ENCODE measurements at places on chromosomes 12 and 14.

GRCh38 chr12:45483571-45483970 is 245.9 kb upstream of the ARID2 start:
- no peak for DNase-seq
- no peaks in the 10 kb centered on the region for H3K27me3 ChIP-seq
- no peaks in the 10 kb centered on the region for H3K4me1 ChIP-seq
- H3K36me3 ChIP-seq, result no peaks in the 10 kb centered on the region
- no peak overlapping the region for H3K4me3 ChIP-seq

DNA sequence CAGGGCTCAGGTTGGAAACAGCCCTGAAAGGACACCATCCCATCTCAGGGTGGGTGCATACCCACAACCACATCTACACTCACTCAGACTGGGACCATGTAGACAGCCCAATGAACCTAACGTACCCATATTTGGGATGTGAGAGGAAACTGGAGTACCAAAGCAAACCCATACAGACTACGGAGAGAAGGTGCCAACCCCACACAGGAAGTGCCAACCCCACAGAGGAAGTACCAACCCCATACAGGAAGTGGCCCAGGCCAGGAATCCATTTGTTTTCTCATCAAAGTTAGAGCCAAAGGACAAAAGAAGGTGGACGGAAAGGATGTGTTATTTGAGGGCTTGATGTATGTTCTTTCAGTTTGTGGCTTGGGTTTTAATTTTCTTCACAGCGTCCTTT is 19.5 kb upstream of the SPIC start:
- peaks cover 5% of the 10 kb centered on the region for H3K36me3 ChIP-seq
- H3K4me1 ChIP-seq, result peaks cover 14% of the 10 kb centered on the region
- peak overlapping the region; percentile 82 for H3K27ac ChIP-seq

DNA sequence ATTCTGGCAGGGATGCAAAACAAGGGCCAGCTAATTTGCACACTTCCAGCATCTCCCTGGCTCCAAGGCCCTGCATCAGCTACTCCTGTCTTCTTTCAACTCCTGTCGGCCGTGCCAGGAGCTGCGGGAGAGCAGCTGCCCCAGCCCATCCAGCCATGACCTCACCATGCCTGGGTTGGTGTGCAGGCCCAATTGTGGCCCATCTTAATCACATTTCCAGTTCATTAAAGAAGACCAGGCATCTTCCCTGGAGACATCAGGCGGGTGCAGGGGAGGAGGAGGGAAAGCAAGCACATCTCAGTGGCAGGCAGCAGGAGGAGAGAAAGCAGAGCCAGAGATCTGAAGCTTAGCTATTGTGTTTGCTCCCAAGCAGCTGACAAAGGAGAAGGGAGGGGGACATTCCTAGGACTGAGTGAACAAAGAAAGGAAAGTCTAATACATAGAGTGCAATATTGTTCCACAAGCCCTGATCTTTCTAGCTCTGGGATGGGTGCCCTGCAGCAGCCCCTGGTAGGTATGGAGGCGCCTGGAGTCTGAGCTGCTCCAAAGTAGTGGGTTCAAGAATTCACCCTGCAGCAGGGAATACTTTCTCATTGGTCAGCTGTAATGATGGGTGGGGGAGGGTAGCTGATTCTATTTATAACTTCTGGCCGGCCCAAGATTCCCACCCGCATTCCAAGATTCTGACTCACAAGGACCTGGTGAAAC is 40.1 kb downstream of the VWF start:
- peaks cover 68% of the 10 kb centered on the region for H3K27me3 ChIP-seq
- no peaks in the 10 kb centered on the region for H3K4me1 ChIP-seq
- H3K36me3 ChIP-seq, result no peaks in the 10 kb centered on the region

GRCh38 chr12:62694632-62695031 is 228.0 kb downstream of the MON2 start:
- H3K4me3 ChIP-seq, result no peak overlapping the region
- no peak for DNase-seq
- H3K27me3 ChIP-seq, result no peaks in the 10 kb centered on the region

- no peak for DNase-seq
- no peaks in the 10 kb centered on the region for H3K36me3 ChIP-seq
Observed at GRCh38 chr14:79057333-79057732, 887.2 kb downstream of the NRXN3 start.

GRCh38 chr14:97642631-97643030 is 845.4 kb downstream of the VRK1 start:
- no peak overlapping the region for H3K27ac ChIP-seq
- H3K36me3 ChIP-seq, result no peaks in the 10 kb centered on the region
- DNase-seq, result no peak
- H3K4me3 ChIP-seq, result no peak overlapping the region

- no peak for DNase-seq
- no peak overlapping the region for H3K27ac ChIP-seq
- H3K4me1 ChIP-seq, result no peaks in the 10 kb centered on the region
- no peaks in the 10 kb centered on the region for H3K27me3 ChIP-seq
Observed at GRCh38 chr14:80264702-80265101, 53.4 kb upstream of the DIO2 start.

GRCh38 chr14:68866991-68867533 is 74.2 kb upstream of the ZFP36L1 start:
- H3K4me1 ChIP-seq, result peaks cover 1% of the 10 kb centered on the region
- no peak overlapping the region for H3K4me3 ChIP-seq
- DNase-seq, result no peak
- H3K36me3 ChIP-seq, result no peaks in the 10 kb centered on the region
- no peaks in the 10 kb centered on the region for H3K27me3 ChIP-seq

GRCh38 chr14:29462321-29462720 is 465.3 kb downstream of the PRKD1 start:
- no peaks in the 10 kb centered on the region for H3K36me3 ChIP-seq
- no peaks in the 10 kb centered on the region for H3K4me1 ChIP-seq
- no peaks in the 10 kb centered on the region for H3K27me3 ChIP-seq
- no peak overlapping the region for H3K27ac ChIP-seq
- DNase-seq, result no peak
- no peak overlapping the region for H3K4me3 ChIP-seq

- H3K27me3 ChIP-seq, result no peaks in the 10 kb centered on the region
- no peak for DNase-seq
- no peaks in the 10 kb centered on the region for H3K4me1 ChIP-seq
- no peak overlapping the region for H3K27ac ChIP-seq
Observed at GRCh38 chr12:18242380-18243089, 18.8 kb upstream of the PIK3C2G start.

DNA sequence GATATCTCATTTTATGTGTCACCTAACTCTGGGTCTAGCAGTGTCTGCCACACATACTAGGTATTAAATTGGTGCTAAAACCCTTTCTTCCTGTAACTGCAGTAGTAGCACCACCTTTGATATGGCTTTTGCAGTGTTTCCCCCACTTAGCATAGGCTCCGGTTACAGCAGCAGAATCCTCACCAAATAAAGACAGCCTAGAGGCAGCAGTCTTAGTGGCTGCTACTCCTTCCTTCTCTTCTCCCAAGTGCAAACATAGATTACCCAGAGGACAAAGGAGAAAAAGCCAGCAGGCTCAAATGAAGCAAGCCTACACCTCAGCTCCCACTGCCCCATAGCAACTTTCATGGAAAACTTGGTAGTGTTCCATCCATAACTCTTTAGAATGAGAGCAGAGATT is 30.1 kb upstream of the ABCC9 start:
- H3K4me1 ChIP-seq, result no peaks in the 10 kb centered on the region
- peaks cover 2% of the 10 kb centered on the region for H3K36me3 ChIP-seq
- no peak for DNase-seq
- H3K4me3 ChIP-seq, result no peak overlapping the region
- H3K27me3 ChIP-seq, result no peaks in the 10 kb centered on the region

GRCh38 chr14:68661226-68662225 is 131.3 kb downstream of the ZFP36L1 start:
- peak overlapping the region; percentile 67 for H3K27ac ChIP-seq
- no peak overlapping the region for H3K4me3 ChIP-seq
- peaks cover 26% of the 10 kb centered on the region for H3K4me1 ChIP-seq
- no peaks in the 10 kb centered on the region for H3K36me3 ChIP-seq
- H3K27me3 ChIP-seq, result no peaks in the 10 kb centered on the region

DNA sequence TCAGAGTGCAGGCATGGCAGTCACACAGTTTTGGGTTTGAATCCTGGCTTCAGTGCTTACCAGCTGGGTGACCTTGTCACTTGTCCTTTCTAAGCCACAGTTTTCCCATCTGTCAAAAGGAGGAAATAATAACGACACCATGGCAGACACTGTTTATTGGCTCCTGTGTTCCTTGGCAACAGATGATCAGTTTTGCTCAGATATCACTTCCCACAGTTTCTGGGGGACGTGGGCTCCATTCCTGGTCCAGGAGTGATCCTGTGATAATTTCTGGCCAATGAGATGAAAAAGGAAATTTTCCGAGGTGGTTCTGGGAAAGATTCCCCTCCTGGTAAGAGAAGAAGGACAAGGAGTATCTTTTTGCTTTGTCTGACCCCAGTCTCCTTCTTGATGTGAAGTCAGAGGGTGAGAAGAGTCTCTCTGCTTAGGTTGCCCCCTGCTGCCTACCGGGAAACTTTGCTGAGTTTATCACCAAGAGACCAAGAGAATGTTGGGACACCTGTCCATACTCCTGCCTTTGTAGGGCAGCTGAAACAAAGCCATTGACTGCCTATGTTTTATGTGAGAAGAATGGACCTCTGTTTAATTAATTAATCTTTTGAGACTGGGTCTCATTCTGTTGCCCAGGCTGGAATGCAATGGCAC is 178.9 kb upstream of the NRXN3 start:
- no peaks in the 10 kb centered on the region for H3K4me1 ChIP-seq
- DNase-seq, result no peak

GRCh38 chr12:104712477-104712876 is 245.6 kb downstream of the SLC41A2 start:
- peaks cover 3% of the 10 kb centered on the region for H3K36me3 ChIP-seq
- H3K27ac ChIP-seq, result peak overlapping the region; percentile 75
- H3K4me3 ChIP-seq, result no peak overlapping the region
- DNase-seq, result no peak

- no peaks in the 10 kb centered on the region for H3K36me3 ChIP-seq
- H3K27me3 ChIP-seq, result no peaks in the 10 kb centered on the region
- H3K4me1 ChIP-seq, result no peaks in the 10 kb centered on the region
- DNase-seq, result no peak
Observed at GRCh38 chr12:95337146-95337545, 119.5 kb downstream of the VEZT start.

DNA sequence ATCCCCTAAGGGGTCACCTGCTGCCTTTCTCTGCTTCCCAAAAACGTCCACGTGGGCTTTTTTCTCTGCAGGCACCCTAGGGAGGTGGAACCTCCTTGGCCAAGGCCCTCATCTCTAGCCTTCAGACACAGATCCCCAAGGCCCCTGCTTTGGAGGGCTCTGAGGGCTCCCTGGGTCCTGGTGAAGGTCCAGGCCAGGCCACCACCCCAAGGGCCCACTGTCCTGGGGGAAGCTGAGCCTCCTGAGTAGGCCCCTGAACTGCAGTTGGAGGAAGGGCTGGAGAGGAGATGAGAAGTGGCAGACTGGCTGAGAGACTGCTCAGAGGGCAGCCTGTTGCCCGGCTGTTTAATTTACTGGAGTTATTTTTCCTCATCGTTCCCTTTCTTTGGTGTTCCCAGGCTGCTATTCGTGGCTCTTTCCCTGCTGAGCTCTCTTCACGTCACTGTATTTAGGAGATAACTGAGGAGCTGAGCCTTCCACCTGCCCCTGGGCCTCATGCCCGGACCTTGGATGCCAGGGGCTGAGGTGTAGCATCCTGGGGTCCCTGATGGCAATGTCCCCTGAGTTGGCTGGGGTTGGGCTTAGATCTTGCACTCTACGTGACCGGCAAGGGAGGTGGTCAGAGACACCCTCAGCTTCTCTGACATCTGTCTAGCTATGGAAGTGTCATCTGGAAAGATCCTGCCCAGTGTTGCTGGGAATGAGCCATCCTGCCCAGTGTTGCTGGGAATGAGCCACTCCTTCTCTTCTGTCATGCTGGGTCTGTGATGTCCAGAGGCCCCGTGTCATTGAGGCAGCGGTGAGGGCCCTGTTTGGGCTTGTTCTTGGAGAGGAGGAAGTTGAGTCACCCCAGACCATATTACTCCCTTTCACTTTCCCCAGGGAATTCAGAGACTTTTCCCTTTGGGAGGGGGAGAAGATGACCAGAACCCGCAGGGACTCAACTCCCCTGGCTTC is 139.8 kb downstream of the TSPAN9 start:
- H3K36me3 ChIP-seq, result peaks cover 5% of the 10 kb centered on the region
- DNase-seq, result no peak
- H3K4me3 ChIP-seq, result no peak overlapping the region

- DNase-seq, result peak; percentile 58
- H3K36me3 ChIP-seq, result peaks cover 24% of the 10 kb centered on the region
Observed at GRCh38 chr12:130796985-130797686, 41.9 kb downstream of the STX2 start.

DNA sequence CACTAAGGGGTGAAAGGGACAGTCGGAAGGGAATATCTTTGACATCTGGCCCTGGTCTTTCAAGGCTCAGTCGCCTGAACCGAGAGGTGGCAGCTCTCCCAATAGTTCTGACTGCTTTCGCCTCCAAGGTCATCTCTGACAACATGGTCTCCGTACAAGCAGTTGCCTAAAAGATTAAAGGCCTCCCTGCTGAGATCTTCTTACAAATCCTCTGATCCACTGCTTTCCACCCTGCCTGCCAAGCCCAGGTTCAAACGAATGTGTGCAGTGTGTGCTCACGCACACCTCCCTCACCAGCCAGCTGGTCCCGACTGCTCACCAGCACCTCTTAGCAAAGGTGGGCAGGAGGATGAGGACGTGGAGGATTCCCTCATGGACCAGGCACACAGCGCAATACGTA is 10.4 kb downstream of the B4GALNT3 start:
- no peak overlapping the region for H3K27ac ChIP-seq
- peaks cover 18% of the 10 kb centered on the region for H3K27me3 ChIP-seq
- DNase-seq, result no peak

- H3K4me3 ChIP-seq, result no peak overlapping the region
- no peak overlapping the region for H3K27ac ChIP-seq
- no peaks in the 10 kb centered on the region for H3K27me3 ChIP-seq
Observed at GRCh38 chr12:28500373-28501024, 310.2 kb downstream of the CCDC91 start.

DNA sequence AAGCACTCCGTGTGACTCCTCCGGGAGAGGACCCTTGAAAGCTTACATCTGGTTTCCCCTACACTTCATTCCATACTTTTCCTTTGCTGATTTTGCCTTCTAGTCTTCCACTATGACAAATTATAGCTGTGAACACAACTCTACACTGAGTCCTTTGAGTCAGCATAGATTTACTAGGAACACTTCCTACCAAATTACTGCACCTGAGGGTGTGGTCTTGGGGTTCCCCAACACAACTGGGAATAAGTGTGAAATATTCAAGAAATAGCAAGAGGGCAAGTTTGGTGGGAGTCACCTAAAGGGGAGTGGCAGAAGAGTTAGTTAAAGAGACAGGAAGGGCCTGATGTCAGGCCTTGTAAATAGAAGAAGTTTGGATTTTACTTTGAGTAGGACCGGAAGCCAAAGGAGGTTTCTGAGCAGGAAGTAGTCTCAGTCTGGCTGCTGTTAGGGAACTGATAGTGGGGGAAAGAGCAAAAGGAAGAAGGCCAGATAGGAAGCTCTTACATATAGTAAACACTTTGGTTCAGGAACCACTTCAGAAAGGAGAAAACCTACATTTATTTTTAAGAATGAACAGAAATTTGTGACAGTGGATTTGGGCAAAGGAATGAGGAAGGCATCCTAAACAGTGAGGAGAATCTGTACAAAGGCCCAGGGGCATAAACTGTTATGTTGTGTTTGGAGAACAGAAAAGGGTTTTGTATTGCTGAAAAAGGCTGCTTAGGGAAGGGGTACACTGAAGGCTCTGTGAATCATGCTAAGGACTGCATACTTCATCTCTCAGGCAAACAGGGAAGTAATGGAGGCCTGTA is 14.2 kb downstream of the SEL1L start:
- peaks cover 52% of the 10 kb centered on the region for H3K36me3 ChIP-seq
- peak overlapping the region; percentile 86 for H3K27ac ChIP-seq
- no peaks in the 10 kb centered on the region for H3K27me3 ChIP-seq
- peaks cover 36% of the 10 kb centered on the region for H3K4me1 ChIP-seq
- H3K4me3 ChIP-seq, result peak overlapping the region; percentile 45

- peaks cover 2% of the 10 kb centered on the region for H3K4me1 ChIP-seq
- H3K27ac ChIP-seq, result no peak overlapping the region
- H3K36me3 ChIP-seq, result peaks cover 5% of the 10 kb centered on the region
- H3K4me3 ChIP-seq, result no peak overlapping the region
Observed at GRCh38 chr14:100714258-100714892, 12.3 kb upstream of the DLK1 start.
